H1 (cell line): ENCODE measurements at places on chromosomes 1 and 21. TPM values are rescaled to one million over a fixed set of nuclear protein-coding genes. Genes with fewer than 3 reads are reported as not detected.

DNA sequence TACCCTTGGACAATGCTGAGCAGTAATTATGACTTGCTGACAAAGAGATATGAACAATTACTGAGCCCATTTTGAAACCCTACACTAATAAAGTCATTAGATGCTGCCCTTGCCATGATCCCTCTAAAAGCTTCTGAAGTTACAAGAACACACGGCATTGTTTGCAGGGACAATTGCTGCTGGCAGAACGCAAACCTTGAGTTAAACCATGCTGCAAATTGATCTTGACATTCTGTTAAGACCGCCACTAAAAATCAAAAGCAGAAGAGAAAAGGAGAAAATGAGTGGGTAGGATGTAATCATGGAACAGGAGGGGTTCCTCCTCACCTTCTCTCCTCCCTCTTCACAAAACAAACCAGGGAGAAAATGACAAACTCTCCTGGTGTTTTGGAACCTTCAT, 136.2 kb upstream of the DMRTA2 start:
- no peak for DNase-seq
- no peaks in the 10 kb centered on the region for H3K4me1 ChIP-seq
- no peaks in the 10 kb centered on the region for H3K36me3 ChIP-seq
- H3K4me3 ChIP-seq = no peak overlapping the region
- no peak overlapping the region for H3K27ac ChIP-seq

FCAMR gene
- not detected in 2 replicates for total RNA-seq

DNA sequence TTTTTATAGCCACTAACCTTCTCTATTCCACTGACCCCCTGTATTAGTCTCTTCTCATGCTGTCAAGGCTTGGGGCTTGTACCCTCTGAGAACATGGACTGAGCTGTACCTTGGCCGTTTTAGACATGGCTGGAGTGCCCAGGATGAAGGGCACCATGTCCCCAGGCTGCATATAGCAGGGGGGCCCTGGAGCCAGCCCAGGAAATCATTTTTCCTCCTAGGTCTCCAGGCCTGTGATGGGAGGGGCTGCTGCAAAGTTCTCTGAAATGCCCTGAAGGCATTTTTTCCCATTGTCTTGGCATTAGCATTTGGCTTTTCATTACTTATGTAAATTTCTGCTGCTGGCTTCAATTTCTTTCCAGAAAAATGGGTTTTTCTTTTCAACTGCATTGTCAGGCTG, 119.5 kb downstream of the NTMT2 start:
- H3K36me3 ChIP-seq = no peaks in the 10 kb centered on the region
- H3K4me3 ChIP-seq = no peak overlapping the region
- H3K4me1 ChIP-seq = no peaks in the 10 kb centered on the region
- H3K27me3 ChIP-seq = no peaks in the 10 kb centered on the region
- no peak overlapping the region for H3K27ac ChIP-seq

GRCh38 chr1:246566813-246567645, 773 bp downstream of the CNST start:
- peaks cover 5% of the 10 kb centered on the region for H3K4me1 ChIP-seq
- peak overlapping the region; percentile 95 for H3K4me3 ChIP-seq
- H3K36me3 ChIP-seq = peaks cover 8% of the 10 kb centered on the region; the same call in 1 of the 2 replicates
- peak overlapping the region; percentile 57 for H3K27ac ChIP-seq
- no peak for DNase-seq

RNU1-1 gene
- total RNA-seq = 1,303 and 1,497 TPM in 2 replicates

DTL gene
- 46.9 and 48.7 TPM in 2 replicates for total RNA-seq

- H3K4me3 ChIP-seq = no peak overlapping the region
- peaks cover 19% of the 10 kb centered on the region for H3K4me1 ChIP-seq
These were observed 33.9 kb downstream of the PROK1 start for GRCh38 chr1:110484801-110485200.

DNA sequence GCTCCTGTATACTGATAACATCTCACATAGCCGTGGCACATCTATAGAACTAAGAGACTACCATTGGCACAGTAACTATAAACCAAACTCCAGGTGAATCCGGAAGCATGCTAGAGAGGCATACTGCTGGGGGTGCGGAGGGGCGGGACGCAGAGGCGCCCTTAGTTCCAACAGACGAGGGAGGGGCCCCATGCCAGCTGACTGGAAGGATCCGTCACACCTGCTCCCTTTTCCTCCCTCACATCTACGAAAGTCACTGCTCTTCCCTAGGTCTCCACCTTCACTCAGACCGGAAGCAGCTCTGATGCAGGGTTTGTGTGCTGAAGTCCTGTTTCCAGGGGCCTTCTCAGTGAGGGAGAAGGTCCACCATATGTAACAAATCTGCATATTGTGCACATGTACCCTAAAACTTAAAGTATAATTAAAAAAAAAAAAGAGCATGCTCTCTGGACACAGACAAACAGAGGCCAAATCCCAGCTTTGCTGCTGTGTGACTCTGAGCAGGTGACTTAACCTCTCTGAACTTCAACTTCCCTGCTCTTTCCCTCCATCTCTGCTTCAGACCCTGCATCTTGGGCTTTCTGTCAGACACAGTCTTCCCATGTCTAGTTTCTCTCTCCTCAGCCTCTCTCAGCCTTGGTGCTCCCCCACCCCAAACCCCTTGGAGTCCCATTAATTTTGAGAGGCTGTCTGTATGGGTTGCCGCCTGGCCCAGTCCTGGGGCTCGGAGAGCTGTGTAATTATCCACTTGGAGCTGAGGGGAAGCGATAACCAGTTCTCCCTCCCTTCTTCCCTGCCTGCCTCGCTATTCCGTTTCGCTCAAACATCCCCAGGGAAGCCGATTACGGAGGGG, 7.8 kb upstream of the GJB5 start:
- H3K27ac ChIP-seq = no peak overlapping the region
- H3K36me3 ChIP-seq = no peaks in the 10 kb centered on the region
- no peaks in the 10 kb centered on the region for H3K27me3 ChIP-seq

DNA sequence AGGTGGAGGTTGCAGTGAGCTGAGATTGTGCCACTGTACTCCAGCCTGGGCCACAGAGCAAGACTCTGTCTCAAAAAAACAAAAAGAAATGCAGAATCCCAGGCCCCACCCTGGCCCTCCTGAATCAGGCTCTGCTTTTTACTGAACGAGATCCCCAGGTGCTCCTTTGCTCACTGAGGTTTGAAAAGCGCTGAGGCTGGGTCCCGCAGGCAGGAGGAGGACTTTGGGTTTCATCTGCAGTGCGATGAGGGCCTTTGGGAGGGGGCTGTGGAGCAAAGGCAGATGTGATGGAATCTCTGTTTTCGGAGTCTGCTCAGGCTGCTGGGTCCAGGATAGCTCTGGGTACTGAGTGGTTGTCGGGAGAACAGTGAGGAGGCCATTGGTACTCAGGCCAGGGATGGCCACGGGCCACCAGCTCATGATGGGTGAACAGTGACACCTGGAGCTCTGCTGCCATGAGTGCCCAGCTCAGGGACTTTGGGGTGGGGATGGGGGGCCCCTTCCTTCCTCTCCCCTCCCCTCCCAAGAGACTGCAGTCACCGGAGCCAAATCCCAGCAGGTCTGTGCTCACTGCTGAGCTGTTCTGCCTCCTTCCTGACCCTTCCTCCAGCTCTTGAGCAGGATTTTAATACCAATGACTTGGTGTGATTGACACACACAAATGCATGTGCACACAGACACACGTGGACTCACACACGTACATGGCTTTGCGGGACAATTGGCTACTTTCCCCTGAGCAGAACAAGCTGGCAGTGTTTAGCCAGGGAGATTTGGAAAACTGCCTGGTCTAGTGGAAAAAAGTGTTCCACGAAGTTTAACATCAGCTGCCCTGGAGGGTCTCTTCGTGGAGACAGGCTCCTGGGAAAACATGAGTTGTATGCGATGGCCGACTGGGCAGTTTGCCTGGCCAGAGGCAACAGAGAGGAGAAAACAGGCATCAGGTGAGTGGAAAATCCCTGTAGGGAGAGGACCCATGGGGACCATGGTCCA, 3.6 kb upstream of the DHRS3 start:
- H3K36me3 ChIP-seq = no peaks in the 10 kb centered on the region
- no peak overlapping the region for H3K27ac ChIP-seq
- H3K27me3 ChIP-seq = no peaks in the 10 kb centered on the region
- H3K4me1 ChIP-seq = peaks cover 13% of the 10 kb centered on the region
- no peak for DNase-seq
- no peak overlapping the region for H3K4me3 ChIP-seq

DNA sequence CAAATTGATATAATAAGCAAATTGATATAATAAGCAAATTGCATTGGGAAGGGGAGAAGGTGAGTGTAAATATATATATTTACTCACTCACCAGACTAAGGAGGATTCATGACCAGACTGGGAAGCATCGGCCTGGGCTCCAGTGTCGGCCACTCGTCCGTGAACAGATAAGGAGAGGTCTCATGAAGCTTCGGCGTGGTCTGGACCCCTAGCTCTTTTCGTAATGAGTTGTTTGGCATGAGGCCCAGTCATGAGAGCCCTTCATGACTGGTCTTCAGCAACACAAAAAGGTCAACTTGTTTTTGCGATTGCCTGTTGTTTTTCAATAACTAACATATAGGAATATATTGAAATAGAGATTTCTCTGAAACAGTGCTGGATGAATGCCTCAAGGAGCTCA, 222.9 kb upstream of the KCNK2 start:
- no peaks in the 10 kb centered on the region for H3K4me1 ChIP-seq
- no peaks in the 10 kb centered on the region for H3K36me3 ChIP-seq
- H3K27me3 ChIP-seq = no peaks in the 10 kb centered on the region
- no peak for DNase-seq
- no peak overlapping the region for H3K4me3 ChIP-seq
- H3K27ac ChIP-seq = no peak overlapping the region

DNA sequence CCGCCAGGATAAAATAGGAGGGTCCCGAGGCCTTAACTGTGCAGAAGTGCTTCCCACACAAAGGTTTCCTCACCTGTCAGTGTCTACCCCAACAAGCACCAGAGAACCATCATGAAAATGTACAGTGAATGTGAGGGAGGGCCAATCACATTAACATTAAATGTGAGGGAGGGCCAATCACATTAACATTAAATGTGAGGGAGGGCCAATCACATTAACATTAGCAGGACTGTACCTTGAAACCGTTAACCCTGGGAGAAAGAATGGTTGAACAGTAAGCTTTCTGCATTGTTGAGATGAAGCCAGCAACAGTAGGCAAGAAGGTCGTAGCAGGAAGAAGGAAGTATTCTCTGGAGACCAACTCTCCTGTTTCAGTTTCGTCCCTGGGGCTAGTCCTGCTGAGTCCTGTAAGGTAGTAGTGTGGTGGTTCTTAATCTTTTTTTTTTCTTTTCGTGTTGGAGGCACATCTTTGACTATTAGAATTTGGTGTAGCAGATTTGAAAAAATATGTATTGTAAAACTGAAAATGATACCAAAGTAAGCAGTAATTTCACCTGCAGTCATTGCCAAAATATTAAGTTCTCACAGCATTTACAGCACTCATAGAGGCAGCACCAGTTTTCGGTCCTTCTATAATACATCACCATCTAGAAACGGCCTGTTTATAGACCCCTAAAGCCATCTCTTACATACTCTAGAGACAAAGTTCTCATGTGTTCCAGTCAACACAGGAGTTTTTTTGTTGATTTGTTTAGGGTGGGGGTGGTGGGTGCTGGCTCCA, 98.6 kb upstream of the PPP2R5A start:
- H3K36me3 ChIP-seq = no peaks in the 10 kb centered on the region
- H3K4me1 ChIP-seq = no peaks in the 10 kb centered on the region
- no peak overlapping the region for H3K27ac ChIP-seq
- no peaks in the 10 kb centered on the region for H3K27me3 ChIP-seq
- no peak overlapping the region for H3K4me3 ChIP-seq

GRCh38 chr1:232579958-232580941, 49.7 kb downstream of the SIPA1L2 start:
- H3K36me3 ChIP-seq = no peaks in the 10 kb centered on the region
- H3K4me3 ChIP-seq = no peak overlapping the region
- DNase-seq = no peak
- H3K27ac ChIP-seq = no peak overlapping the region
- H3K4me1 ChIP-seq = peaks cover 6% of the 10 kb centered on the region

GRCh38 chr21:26445440-26445839, 127.6 kb downstream of the CYYR1 start:
- H3K36me3 ChIP-seq = no peaks in the 10 kb centered on the region
- H3K4me1 ChIP-seq = no peaks in the 10 kb centered on the region
- H3K4me3 ChIP-seq = no peak overlapping the region

FMO4 gene
- 2.2 and 2.3 TPM in 2 replicates for total RNA-seq

CITED4 gene
- total RNA-seq = 16.0 and 16.3 TPM in 2 replicates

AMY1C gene
- total RNA-seq = not detected in 2 replicates

DNA sequence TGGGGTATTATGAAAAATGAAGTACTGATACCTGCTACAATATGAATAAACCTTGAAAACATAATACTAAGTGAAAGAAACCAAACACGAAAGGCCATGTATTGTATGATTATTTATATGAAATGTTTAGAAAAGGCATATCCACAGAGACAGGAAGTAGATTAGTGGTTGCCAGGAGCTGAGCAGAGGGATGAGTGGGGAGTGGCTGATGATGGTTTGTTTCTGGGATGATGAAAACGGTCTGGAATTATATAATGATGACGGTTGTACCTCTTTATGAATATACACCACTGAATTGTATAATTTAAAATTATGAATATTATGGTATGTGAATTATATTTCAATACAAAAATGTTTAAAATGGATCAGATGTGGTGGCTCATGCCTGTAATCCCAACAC, 63.8 kb upstream of the MPC2 start:
- no peaks in the 10 kb centered on the region for H3K4me1 ChIP-seq
- no peak overlapping the region for H3K4me3 ChIP-seq
- H3K27ac ChIP-seq = no peak overlapping the region
- H3K36me3 ChIP-seq = peaks cover 3% of the 10 kb centered on the region
- DNase-seq = no peak
- no peaks in the 10 kb centered on the region for H3K27me3 ChIP-seq

GRCh38 chr1:70714149-70714548, 303.1 kb downstream of the CTH start:
- no peak overlapping the region for H3K27ac ChIP-seq
- H3K4me1 ChIP-seq = no peaks in the 10 kb centered on the region
- H3K27me3 ChIP-seq = no peaks in the 10 kb centered on the region
- H3K36me3 ChIP-seq = no peaks in the 10 kb centered on the region
- no peak for DNase-seq
- no peak overlapping the region for H3K4me3 ChIP-seq

GRCh38 chr1:55650444-55650843, 435.3 kb upstream of the USP24 start:
- no peaks in the 10 kb centered on the region for H3K36me3 ChIP-seq
- DNase-seq = no peak
- no peaks in the 10 kb centered on the region for H3K4me1 ChIP-seq
- no peak overlapping the region for H3K4me3 ChIP-seq
- H3K27me3 ChIP-seq = no peaks in the 10 kb centered on the region

- no peak overlapping the region for H3K27ac ChIP-seq
- H3K36me3 ChIP-seq = no peaks in the 10 kb centered on the region
- no peak overlapping the region for H3K4me3 ChIP-seq
- no peaks in the 10 kb centered on the region for H3K27me3 ChIP-seq
- no peaks in the 10 kb centered on the region for H3K4me1 ChIP-seq
These were observed 1133.5 kb upstream of the TMPRSS15 start for GRCh38 chr21:19537116-19537515.

GRCh38 chr1:2289607-2290006, 61.5 kb downstream of the SKI start:
- H3K4me1 ChIP-seq = peaks cover 25% of the 10 kb centered on the region; the same call in 1 of the 2 replicates
- no peak for DNase-seq
- H3K27me3 ChIP-seq = no peaks in the 10 kb centered on the region
- no peak overlapping the region for H3K27ac ChIP-seq
- no peaks in the 10 kb centered on the region for H3K36me3 ChIP-seq

NPL gene
- total RNA-seq = 2.3 and 4.4 TPM in 2 replicates

CTSE gene
- not detected in 2 replicates for total RNA-seq

ITLN1 gene
- not detected in 2 replicates for total RNA-seq

PLEKHM2 gene
- 47.6 and 47.9 TPM in 2 replicates for total RNA-seq
